Stomach (tissue), 19 donors: ENCODE measurements at places on chromosomes 2 and 18. TPM values are rescaled to one million over a fixed set of nuclear protein-coding genes. Genes with fewer than 3 reads are reported as not detected.

GRCh38 chr18:31973929-31974546, 31.1 kb upstream of the TRAPPC8 start:
- H3K36me3 ChIP-seq = no peaks in the 10 kb centered on the region
- H3K27me3 ChIP-seq = no peaks in the 10 kb centered on the region
- H3K27ac ChIP-seq = no peak overlapping the region
- DNase-seq = no peak

- H3K36me3 ChIP-seq = peaks cover 40% of the 10 kb centered on the region
- H3K27ac ChIP-seq = peak overlapping the region; percentile 54
- H3K4me3 ChIP-seq = no peak overlapping the region
- H3K27me3 ChIP-seq = no peaks in the 10 kb centered on the region
- peak; percentile 38 for DNase-seq
These were observed 31.9 kb downstream of the UXS1 start for GRCh38 chr2:106161938-106162820.

DNA sequence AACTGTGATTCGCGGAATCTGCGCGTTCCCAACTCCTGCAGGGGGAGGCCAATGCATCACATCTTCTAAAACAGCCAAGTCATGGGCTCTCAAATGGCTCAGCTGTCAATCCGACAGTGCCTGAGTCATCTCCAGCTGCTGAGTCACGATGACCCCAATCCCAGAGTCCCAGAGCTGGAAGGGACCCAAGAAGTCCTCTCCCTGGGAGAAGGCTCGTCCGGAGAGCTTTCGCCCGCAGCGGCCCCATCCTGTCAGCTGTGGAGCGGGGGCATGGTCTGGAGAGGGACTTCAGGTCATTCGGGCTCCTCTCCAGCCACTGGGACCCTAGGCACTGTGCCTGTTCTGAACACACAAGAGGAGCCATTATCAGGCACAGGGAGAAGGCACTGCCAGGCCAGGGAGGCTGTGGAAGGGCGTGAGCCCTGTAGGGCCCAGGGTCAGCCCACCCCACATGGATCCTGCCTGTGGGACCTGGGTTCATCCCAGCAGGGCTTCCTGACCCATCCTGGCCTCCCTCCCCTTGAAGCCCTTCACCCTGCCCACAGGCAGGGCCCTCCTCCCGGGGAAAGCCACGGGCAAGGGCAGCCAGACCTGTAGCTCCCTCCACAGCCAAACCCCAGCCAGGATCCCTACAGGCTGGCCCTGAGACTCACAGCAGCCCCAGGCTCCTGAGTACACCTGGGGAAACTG, 47.6 kb upstream of the GPC1 start:
- peaks cover 8% of the 10 kb centered on the region for H3K4me1 ChIP-seq
- H3K27ac ChIP-seq = peak overlapping the region; percentile 37
- no peaks in the 10 kb centered on the region for H3K36me3 ChIP-seq

Gene KCNF1
- not detected for total RNA-seq

Gene PPP1R1C
- total RNA-seq = not detected

DNA sequence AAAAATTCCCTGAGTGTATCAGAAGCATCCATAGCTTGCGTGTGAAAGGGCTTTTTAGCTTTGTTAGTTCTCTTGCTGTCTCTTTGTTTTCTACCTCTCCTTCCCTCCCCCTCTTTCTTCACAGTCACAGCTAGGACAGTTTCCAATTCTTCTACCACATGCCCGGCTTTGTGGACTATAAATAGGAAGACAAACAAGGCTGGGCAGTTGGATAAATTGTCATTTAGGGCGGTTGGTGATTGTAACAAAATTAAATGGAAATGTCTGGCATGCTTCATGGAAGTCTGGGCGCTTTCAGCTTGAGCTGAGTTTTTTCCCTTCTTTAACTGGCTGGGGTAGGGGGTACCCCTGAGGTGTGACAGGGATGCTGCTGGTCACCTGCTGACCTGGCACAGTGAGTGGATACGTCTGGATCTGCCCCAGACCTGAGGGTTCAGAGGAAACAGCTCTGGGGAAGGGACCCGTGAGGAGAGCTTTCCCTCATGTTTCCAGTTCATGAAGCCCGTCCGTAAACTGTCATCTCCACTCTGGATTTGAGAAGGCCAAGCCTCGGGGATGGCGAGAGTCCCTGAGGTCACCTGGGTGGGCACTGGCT, 29.0 kb upstream of the GIGYF2 start:
- H3K36me3 ChIP-seq = no peaks in the 10 kb centered on the region
- H3K27me3 ChIP-seq = no peaks in the 10 kb centered on the region
- DNase-seq = no peak
- H3K4me1 ChIP-seq = peaks cover 8% of the 10 kb centered on the region

- no peaks in the 10 kb centered on the region for H3K36me3 ChIP-seq
- no peaks in the 10 kb centered on the region for H3K27me3 ChIP-seq
- H3K27ac ChIP-seq = no peak overlapping the region
- H3K4me1 ChIP-seq = no peaks in the 10 kb centered on the region
- no peak for DNase-seq
These were observed 127.1 kb downstream of the GREB1L start for GRCh38 chr18:21369146-21369545.

- H3K4me3 ChIP-seq = no peak overlapping the region
- H3K36me3 ChIP-seq = no peaks in the 10 kb centered on the region
- DNase-seq = no peak
- no peaks in the 10 kb centered on the region for H3K27me3 ChIP-seq
- peaks cover 15% of the 10 kb centered on the region for H3K4me1 ChIP-seq
These were observed 7.1 kb upstream of the SOS1 start for GRCh38 chr2:39127973-39128372.

- DNase-seq = peak; percentile 59
- no peaks in the 10 kb centered on the region for H3K27me3 ChIP-seq
- no peak overlapping the region for H3K4me3 ChIP-seq
- no peaks in the 10 kb centered on the region for H3K36me3 ChIP-seq
- H3K4me1 ChIP-seq = peaks cover 18% of the 10 kb centered on the region
- H3K27ac ChIP-seq = peak overlapping the region; percentile 74
These were observed 219.4 kb downstream of the MREG start for GRCh38 chr2:215793747-215794595.

GRCh38 chr2:190973726-190974628, 40.0 kb downstream of the STAT1 start:
- H3K4me1 ChIP-seq = no peaks in the 10 kb centered on the region
- H3K36me3 ChIP-seq = peaks cover 100% of the 10 kb centered on the region
- H3K27me3 ChIP-seq = no peaks in the 10 kb centered on the region

DNA sequence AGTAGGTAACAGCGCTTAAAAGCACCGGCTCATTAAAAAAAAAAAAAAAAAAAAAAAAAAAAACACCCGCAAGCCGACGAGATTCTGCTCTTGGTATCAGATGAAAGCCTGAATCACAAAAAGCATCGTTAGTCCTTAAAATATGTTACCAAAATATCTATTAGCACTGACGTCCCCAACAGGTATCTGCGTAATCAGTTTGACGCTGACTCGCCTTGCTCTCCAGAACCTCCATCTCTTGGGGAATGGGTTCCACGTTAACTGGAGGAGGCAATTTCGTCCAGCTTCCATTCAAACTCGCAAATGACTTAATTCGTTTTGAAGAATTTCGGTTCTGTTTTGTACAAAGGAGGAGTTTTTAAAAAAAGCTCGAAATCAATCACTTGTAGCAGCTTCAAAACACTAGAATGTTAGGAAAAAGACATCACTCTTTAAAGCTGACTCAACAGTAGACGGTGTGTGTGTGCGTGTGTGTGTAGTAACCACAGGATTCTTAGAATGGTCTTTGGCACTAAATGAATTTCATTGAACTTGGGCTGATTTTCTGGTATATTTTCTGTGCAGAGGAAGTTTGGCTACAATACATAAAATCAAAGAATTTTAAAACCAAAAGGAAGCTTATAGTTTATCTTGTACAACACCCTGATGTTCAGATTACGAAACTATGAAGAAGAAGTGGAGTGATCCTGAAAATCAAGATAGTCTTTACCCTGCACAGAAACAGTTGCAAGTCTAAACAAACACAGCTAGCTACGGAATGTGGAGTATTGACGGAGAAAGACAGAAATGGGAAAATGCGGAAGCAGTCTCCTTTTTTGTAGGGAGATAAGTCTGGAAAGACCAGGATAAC, 1.1 kb upstream of the PGAP1 start:
- no peaks in the 10 kb centered on the region for H3K4me1 ChIP-seq
- peak overlapping the region; percentile 83 for H3K27ac ChIP-seq
- no peaks in the 10 kb centered on the region for H3K36me3 ChIP-seq
- no peaks in the 10 kb centered on the region for H3K27me3 ChIP-seq
- DNase-seq = no peak
- peak overlapping the region; percentile 81 for H3K4me3 ChIP-seq

GRCh38 chr2:26609839-26610277, 31.3 kb downstream of the CIB4 start:
- no peak for DNase-seq
- peaks cover 29% of the 10 kb centered on the region for H3K4me1 ChIP-seq
- H3K27me3 ChIP-seq = no peaks in the 10 kb centered on the region
- H3K4me3 ChIP-seq = no peak overlapping the region
- H3K27ac ChIP-seq = no peak overlapping the region

DNA sequence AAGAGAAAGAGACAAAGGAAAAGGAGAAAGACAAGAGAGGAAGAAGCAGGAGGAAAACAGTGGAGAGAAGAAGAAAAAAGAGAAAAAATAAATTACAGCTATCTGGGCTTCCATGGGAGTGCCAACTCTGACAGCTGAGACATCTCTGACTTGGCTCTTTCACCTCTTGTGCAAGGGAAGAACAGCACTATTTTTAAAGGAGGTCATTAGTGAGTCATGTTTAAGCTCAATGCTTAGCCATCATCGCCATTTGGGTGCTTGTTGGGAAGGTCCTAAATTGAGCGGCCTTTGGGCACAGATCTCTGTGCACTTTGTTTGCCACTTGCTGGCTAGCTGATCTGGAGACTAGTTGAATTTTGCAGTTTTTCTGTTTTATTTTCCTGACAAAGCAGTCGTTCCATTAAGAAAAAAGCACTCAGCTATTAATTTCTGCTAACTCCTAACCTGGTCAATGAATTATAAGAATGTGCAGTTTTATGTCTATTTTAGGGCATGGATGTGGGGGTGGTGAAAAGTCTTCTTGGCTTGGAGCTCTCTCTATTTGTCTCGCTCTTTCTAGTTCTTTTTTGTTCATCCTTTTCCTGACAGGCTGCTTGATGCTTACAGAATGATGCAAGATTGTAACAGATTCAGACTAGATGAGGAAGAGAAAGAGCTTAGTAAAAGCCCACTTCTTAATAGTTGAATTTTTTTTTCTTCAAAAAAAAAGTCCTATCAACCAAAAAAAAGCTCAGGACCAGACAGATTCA, 231.5 kb downstream of the SLC8A1 start:
- peak overlapping the region; percentile 50 for H3K27ac ChIP-seq
- no peaks in the 10 kb centered on the region for H3K27me3 ChIP-seq
- peak; percentile 57 for DNase-seq
- no peak overlapping the region for H3K4me3 ChIP-seq
- no peaks in the 10 kb centered on the region for H3K4me1 ChIP-seq

Gene TMEM17
- total RNA-seq = 0.89 TPM

Gene PRR30
- total RNA-seq = not detected

GRCh38 chr2:32061973-32062861, 1.1 kb upstream of the SPAST start:
- peak; percentile 77 for DNase-seq
- no peaks in the 10 kb centered on the region for H3K36me3 ChIP-seq
- peak overlapping the region; percentile 83 for H3K4me3 ChIP-seq
- peaks cover 37% of the 10 kb centered on the region for H3K4me1 ChIP-seq

- H3K4me3 ChIP-seq = no peak overlapping the region
- no peaks in the 10 kb centered on the region for H3K4me1 ChIP-seq
- peaks cover 29% of the 10 kb centered on the region for H3K36me3 ChIP-seq
- H3K27ac ChIP-seq = no peak overlapping the region
- no peaks in the 10 kb centered on the region for H3K27me3 ChIP-seq
These were observed 24.1 kb downstream of the PSMG2 start for GRCh38 chr18:12726774-12727550.

Gene DSC2
- total RNA-seq = 4.6 TPM
